Renal cortex interstitium (tissue), 15 donors: ENCODE measurements at places on chromosomes 1 and 21. TPM values are rescaled to one million over a fixed set of nuclear protein-coding genes. Genes with fewer than 3 reads are reported as not detected.
A peak's percentile ranks its signal among the peaks of the same experiment; 100 is the strongest.

Gene OR14K1
- polyA plus RNA-seq: not detected

Gene ABCG1
- polyA plus RNA-seq: 8.0 TPM

Gene PROK1
- polyA plus RNA-seq: 0.12 TPM

Gene TSPAN2
- polyA plus RNA-seq: 34.2 TPM

Gene RAB3B
- 5.4 TPM for polyA plus RNA-seq

Gene GPR137B
- polyA plus RNA-seq: 38.8 TPM

Gene ACTL8
- not detected for polyA plus RNA-seq

Gene FMO3
- polyA plus RNA-seq: 0.17 TPM

Gene AXDND1
- 12.1 TPM for polyA plus RNA-seq

Gene CCT8
- polyA plus RNA-seq: 237 TPM

DNA sequence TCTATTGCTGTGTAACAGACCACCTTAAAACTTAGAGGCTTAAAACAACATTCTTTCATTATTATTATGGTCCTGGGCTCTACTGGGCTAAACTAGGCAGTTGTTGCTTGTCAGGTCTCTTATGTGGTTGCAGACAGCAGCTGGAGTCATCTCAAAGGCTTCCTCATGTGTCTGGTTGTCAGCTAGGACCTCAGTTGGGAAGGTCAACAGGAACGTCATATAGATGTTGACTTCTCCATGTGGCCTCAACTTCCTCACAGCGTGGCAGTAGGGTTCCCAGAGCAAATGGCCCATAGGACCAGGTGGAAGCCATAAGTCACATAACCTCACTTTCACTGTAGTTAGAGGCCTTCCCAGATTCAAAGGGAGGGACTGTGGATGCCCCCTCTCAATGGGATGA is 15.4 kb upstream of the MEF2D start:
- DNase-seq: no peak

DNA sequence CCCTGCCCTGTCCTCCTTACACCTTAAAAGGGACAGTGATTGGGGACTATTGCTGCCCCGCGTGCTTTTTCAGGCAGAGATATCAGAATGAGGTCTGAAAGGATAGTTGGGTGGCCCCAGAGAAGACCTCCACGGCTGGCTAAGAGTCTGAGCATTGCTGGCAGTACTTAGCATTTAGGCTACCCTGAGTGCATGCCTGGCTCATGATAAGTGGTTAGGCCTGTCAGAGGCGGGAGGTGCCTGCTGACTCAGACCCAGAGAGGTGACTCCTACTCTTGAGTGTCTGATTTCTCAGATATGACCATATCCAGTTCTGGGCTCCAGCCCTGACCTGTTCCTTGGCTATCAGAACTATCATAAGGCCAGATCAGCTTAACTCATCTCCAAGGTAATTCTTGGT is 213.7 kb downstream of the PBX1 start:
- DNase-seq: no peak

DNA sequence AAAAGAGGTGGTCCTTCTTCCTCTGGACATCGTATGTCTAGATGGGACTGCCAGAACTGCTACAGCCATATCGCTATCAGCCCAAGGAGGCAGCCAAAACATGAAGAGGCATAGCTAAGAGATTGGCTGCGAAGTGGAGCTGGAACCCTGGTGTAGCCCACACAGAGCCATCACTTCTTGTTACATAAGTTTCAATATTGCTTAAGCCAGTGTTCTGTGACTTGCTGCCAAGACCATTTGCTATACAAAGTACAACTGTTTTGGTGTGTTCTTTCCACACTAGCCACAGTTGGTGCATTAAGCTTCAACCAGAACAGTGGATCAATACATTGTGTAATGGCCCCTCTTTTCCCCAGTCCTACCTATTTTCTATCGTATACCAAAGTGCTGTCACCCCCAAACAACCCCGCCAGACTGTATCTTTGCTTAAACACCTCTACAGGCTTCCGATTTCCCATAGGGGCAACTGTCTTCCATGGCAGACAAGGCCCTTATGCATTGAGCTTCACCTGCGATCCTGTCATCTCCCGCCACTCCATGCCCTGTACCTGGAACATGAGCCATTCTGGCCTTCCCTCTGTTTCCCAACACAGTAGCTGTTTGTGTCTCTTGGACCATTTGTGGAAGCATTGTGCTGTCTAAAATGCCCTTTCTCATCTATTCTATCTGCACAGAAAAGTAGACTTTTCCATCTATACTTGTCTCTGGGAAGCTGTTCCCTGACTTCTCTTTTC is 241.8 kb downstream of the TTLL7 start:
- DNase-seq: no peak

DNA sequence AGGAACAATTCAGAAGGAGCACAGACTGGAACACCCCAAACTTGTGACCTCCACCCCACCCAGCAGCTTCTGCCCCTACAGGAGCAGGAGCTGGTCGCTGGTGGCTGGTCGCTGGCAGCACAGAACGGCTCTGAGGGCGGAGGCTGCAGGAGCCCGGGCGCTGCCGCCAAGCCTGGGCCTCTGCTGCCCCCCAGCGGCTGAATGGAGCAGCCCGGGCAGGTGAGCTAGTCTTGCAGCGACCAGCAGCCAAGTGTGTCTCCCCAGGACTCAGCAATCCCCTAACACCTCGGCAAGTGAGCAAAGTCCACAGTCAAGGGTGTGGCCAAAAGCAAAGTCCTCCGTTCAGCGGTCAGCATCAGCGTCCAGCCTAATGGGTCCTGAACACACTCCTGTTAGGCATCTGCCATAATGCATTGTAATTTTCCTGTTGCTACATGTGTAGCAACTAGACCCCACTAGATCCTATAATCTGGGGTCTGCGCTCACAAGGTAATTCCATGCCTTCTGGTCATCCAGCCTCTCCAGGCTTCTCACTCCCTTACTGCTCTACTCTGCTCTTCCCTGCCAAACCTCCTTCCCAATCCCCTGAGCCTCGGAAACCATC is 12.1 kb upstream of the GJB5 start:
- DNase-seq: peak; percentile 62

- DNase-seq: peak; percentile 58
These were observed 92.3 kb upstream of the ESRRG start for GRCh38 chr1:216815260-216816131.

DNA sequence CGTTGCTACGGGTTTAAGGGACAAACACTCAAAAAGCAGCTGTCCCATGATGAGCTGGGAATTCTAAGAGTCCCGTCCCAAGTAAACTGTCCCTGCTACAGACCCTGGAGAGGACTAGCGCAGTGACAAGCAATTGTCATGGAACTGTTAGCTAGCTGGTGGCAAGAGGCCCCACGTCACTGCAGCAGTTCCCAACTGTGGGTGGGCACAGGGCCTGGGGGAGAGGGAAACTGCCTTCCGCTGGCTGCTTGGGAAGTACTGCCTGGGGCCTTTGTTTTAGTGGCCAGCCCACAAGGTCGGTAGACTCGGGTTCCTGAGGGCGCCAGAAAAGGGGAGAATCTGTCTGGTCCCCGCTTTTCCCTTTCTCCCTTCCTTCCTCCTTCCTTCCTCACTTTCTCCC is 97.4 kb downstream of the LACTBL1 start:
- no peak for DNase-seq

- no peak for DNase-seq
These were observed 144.8 kb upstream of the VANGL1 start for GRCh38 chr1:115496904-115497527.

DNA sequence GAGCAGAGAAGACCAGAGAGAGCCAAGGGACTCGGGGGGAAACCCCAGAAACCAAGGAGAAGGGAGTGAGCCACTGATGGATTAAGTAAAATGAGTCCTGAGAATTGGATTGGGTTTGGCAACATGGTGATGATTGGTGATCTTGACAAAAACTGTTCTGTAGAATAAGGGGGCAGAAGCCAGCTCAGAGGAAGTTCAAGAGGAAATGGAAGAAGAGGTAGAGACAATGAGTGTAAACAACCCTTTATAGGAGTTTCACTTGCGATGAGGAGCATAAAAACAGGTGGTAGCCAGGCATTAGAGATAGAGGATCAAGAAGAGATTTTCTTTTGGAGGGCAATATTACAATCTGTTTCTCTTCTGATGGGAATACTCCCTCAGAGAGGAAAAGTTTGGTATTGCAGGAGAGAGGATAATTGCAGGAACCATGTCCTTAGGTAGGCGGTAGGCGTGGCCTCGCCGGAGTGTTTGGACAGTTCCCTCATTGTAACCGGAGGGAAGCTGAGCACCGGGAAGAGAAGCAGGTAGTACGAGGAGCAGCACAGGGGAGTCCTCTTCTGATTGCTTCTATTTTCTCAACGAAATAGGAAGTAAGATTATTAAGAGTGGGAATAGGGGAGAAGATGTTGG is 68.4 kb upstream of the TENT5C start:
- DNase-seq: no peak

DNA sequence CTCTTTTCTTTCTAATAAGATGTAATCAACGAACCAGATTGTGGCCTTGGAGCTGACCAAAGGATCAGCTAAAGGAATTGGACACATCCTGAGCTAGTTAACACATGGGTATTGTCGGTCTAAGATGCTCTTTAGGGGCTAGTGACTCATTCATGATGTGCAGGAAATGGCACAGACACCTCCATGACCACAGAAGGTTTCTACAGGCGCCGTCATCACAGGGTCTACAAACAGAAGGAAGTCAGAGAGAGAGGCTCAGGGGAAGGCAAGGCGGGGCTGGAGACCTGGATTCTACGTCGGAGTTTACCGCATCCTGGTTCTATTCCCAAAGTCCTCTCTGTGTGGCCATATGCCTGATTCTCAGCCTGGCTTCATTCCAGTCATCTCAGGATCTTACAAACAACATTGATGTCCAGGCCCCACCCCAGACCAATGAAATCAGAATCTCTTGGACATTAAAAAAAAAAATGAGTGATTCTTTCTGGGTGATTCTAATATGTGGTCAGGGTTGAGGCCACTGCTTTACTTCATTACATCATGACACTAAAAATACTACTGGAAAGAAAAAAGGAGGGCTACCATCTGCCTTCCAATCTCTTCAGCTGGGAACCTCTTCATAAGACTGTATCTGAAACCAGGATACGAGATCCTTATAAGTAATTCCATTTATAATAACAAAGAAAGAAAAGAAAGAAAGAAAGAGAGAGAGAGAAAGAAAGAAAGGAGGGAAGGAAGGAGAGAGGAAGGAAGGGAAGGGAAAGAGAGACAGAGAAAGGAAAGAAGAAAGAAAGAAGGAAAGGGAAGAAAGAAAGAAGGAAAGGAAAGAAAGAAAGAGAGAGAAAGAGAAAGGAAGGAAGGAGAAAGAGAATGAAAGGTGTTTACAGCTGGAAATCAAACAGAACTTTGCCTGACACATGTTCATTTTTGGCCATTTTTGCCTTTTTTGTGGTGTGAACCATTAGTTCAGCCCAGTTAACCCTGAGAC is 11.6 kb upstream of the KCNJ15 start:
- no peak for DNase-seq

DNA sequence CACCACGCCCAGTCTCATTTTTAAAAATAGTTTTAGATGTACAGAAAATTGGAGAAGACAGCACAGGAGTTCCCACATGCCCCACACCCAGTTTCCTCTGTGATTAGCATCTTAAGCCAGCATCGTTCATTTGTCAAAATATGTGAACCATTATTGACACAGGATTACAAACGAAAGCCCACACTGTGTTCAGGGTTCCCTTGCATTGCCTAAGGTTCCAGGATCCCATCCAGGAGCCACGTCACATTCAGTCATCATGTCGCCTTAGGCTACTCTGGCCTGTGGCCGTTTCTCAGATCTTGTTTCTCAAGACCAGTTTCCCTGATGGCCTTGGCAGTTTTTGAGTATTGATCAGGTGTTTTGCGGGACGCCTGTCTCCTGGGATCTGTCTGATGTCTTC is 34.7 kb upstream of the TNFRSF1B start:
- no peak for DNase-seq

GRCh38 chr1:9293533-9294404 is 1.1 kb downstream of the SPSB1 start:
- no peak for DNase-seq

DNA sequence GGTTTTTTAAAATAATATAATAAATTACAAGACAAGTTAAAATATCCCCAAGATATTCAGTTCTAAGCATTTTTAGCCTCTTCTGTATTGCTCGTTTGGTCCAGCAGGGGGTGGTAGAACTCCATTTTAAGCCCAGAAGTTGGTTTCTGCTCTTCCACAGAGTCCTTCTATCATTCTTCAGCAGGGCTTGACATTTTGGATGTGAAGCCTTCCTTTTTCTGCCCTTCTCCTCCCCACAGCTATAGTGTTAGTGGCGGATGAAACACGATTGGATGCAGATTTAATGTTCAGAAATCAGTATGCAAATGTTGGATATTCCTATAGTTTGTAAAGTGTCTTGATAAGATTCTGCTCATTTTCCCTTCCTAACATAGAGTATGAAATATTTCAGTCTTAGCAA is 1.4 kb downstream of the NCAM2 start:
- no peak for DNase-seq

DNA sequence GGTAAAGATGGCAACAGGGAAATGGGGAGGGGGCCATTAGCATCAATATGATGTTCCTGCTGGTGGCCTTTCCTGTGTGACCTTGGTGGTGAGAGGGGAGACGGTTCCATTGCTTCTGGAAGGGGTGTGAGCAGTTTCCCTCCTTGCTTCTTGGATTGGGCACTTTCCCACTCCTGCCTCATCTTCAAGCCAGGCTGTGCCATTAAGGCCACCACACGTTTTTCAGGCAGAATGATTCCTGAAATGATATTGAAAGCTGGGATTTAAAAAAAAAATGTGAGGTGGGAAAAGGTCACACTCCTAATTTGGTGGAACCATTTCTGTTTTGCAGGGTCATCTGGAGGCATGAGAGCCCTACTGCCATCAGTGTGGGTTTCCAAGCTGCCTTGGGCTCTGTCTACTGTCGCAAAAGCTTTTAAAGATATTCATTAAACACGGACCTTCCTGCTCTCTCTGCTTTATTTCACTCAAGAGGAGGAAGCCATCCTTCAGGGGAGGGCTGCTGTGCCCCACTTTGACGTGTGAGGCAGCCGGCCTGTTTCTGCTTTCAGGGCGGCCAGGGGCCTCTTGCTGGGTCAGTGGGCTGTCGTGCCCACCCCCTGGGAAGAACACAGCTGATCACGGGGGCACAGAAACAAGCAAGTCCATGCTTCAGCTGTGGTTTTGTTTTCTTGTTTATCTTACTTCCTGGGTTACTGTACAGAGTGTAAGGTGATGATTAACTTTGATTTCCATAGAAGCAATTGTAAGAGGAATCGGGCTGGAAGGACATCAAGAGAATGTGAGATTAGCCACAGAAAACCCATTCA is 8.0 kb downstream of the RIIAD1 start:
- no peak for DNase-seq
